ENCODE measurements at places on chromosomes 11 and 22. TPM values are rescaled to one million over a fixed set of nuclear protein-coding genes. Genes with fewer than 3 reads are reported as not detected.

Gene ANO1
- total RNA-seq: not detected

Gene PAMR1
- total RNA-seq: not detected

Gene OR8A1
- not detected for total RNA-seq

Gene PGA4
- total RNA-seq: not detected

DNA sequence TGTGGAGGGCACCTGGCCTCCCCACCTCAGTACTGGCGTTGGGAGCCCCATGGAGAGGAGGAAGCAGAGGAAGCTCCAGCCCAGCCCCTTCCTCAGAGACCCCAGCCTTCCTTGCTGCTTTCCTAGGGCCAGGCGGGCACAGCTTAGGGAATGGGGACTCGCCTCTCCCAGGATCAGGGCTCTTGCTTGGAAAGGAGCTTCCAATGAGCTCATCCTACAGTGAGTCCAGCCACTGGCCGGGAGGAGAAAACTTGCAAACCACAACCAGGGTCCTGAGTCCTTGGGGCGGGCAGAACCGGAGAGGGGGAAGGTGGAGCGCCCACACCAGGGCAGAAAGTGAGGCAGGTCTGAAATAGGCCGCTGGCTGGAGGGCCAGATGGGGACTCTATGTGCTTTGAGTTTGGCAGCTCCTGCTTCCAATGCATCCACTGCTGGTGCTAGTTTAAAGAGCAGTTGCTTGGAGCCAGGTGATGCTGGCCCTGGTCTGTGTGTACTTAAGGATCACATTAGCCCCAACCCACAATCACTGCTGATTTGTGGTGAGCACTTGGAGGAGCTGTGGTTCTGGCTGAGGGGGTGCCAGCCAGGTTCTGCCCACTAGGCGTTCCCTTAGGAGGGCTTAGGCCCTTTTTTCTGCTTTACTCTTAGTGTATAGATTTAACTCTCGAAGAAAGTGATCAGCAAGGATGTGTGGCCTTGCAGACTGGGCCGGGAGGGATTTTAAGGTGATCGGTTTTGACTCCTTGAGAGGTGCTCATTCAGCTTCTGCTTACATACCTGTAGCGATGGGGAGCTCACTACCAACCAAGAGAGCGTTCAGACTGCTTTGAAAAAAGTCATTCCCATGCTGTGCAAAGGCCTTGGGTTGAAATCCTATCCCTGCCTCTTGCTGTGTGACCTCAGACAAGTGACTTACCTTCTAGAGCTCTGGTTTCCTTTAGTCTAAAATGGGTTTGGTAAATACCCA is 81.9 kb downstream of the TP53I11 start:
- peaks cover 24% of the 10 kb centered on the region for H3K27me3 ChIP-seq
- no peaks in the 10 kb centered on the region for H3K36me3 ChIP-seq
- no peak overlapping the region for H3K27ac ChIP-seq
- H3K4me1 ChIP-seq: peaks cover 10% of the 10 kb centered on the region

DNA sequence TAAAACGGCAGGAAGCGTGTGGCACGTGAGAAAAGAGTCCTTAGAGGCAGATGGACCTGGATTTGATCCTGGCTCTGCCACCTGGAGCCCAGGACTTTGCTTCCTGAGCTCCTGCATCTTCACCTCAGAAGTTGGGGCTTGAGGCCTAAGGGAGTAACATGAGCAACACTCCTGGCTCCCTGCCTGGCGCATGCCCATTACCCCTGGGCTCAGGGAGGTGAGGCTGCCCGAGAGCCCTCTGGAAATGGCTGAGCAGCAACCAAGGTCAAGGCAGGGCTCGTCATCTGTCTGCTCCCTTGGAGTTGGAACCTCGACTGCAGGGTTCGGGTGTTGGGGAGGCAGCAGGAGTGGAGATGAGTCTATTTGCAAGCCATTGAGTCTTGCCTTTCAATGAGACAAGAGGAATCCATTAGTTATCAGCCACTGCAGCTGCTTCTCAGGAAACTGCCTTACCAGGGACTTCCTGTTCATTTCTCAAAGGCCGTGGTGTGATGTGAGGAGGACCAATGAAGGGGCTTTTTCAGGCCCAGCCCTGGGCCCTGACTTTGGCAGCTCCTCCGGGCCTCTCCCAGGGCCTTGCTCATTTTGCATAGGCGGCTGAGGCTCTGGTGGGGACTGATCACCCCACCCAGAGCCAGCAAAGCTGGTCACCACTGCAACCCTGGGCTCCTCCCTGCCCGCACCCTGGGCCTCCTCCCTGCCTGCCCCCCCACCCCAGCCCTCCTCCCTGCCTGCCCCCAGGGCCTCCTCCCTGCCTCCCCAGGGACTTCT is 6.4 kb downstream of the FADS2 start:
- peak overlapping the region; percentile 26 for H3K4me3 ChIP-seq
- H3K27ac ChIP-seq: no peak overlapping the region
- H3K4me1 ChIP-seq: peaks cover 58% of the 10 kb centered on the region
- peak; percentile 66 for DNase-seq
- peaks cover 6% of the 10 kb centered on the region for H3K36me3 ChIP-seq

DNA sequence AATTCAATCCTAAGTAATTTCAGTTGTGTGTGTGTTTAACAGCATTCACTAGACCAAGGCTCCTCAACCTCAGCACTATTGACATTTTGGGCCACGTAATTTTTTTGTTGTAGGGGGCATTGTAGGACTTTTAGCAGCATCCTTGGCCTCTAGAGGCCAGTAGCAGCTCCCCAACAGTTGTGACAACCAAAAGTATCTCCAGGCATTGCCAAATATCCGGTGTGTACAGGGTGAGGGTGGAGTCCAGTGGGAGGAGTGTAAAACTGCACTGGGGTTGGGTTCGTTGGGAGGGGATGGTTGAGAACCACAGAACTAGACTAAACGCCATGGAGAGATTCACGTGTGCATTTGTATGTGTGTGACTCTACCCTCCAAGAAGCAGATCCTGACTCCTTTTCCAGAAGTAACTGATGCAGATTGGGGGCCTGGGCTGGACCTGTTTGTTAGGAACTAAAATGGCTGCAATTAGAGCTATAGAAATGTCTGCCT is 5.9 kb upstream of the PHF21A start:
- peak; percentile 59 for DNase-seq
- H3K36me3 ChIP-seq: no peaks in the 10 kb centered on the region
- H3K4me3 ChIP-seq: peak overlapping the region; percentile 52

- no peaks in the 10 kb centered on the region for H3K27me3 ChIP-seq
- no peak overlapping the region for H3K27ac ChIP-seq
- no peak for DNase-seq
Observed at GRCh38 chr11:63512816-63513215, 6.9 kb downstream of the LGALS12 start.

- no peak for DNase-seq
- no peaks in the 10 kb centered on the region for H3K4me1 ChIP-seq
- no peak overlapping the region for H3K4me3 ChIP-seq
- H3K27ac ChIP-seq: no peak overlapping the region
Observed at GRCh38 chr11:42976636-42977217, 335.1 kb upstream of the API5 start.

GRCh38 chr11:17547051-17547577 is at the start of gene OTOG:
TSS of gene OTOG (plus strand) at chr11:17547259. CDS start at chr11:17547373, 114 bp downstream.
- peaks cover 11% of the 10 kb centered on the region for H3K4me1 ChIP-seq
- H3K27me3 ChIP-seq: peaks cover 50% of the 10 kb centered on the region
- H3K36me3 ChIP-seq: no peaks in the 10 kb centered on the region

DNA sequence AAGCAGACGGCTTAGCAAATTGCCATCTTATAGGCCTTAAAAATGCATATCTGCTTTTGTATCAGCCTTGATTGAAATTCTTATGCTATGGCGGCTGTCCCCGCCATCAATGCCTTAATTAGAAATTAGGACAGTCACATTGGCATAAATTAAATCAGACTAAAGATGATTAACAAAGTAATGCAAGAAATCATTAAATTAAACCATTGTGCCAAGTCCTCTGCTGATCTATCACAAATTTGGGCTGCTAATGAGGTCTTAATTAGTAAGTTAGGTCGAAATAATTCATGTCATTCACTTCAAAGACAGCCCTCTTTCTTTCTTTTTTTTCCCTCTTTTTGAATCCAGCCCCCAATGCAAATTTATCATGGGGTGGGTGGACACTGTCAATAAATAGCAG is 159.3 kb downstream of the MIAT start:
- H3K27me3 ChIP-seq: no peaks in the 10 kb centered on the region
- H3K27ac ChIP-seq: no peak overlapping the region
- peaks cover 6% of the 10 kb centered on the region for H3K36me3 ChIP-seq
- no peak overlapping the region for H3K4me3 ChIP-seq

DNA sequence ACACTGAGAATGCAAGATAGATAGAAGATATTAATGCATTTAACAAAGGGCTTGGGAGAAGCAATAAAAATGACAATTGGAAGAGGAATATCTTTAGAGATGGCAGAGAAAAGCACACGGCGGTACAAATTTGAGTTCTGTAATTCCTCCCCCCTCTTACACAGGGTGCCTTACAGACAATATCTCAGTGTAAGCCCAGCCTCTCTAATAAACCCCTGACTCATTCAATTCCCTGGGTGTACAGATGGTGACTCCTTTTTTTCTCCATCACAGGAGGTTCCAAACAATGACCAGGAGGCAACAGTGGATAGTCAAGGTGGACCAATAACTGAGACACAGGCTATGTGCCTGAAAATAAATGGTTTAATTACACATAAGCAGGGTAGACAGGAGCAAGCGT is 598.6 kb downstream of the OPCML start:
- no peak overlapping the region for H3K4me3 ChIP-seq
- DNase-seq: no peak
- H3K27me3 ChIP-seq: no peaks in the 10 kb centered on the region
- H3K4me1 ChIP-seq: no peaks in the 10 kb centered on the region
- H3K27ac ChIP-seq: no peak overlapping the region

GRCh38 chr11:47318166-47318565 is 34.3 kb downstream of the MYBPC3 start:
- H3K4me3 ChIP-seq: no peak overlapping the region
- no peak overlapping the region for H3K27ac ChIP-seq
- no peaks in the 10 kb centered on the region for H3K27me3 ChIP-seq
- H3K36me3 ChIP-seq: peaks cover 21% of the 10 kb centered on the region
- peaks cover 10% of the 10 kb centered on the region for H3K4me1 ChIP-seq

GRCh38 chr11:10494636-10495463 is 39.8 kb downstream of the AMPD3 start:
- no peak overlapping the region for H3K4me3 ChIP-seq
- peaks cover 15% of the 10 kb centered on the region for H3K36me3 ChIP-seq
- H3K27ac ChIP-seq: no peak overlapping the region
- peaks cover 7% of the 10 kb centered on the region for H3K4me1 ChIP-seq
- H3K27me3 ChIP-seq: no peaks in the 10 kb centered on the region

- no peaks in the 10 kb centered on the region for H3K4me1 ChIP-seq
- DNase-seq: no peak
- H3K27ac ChIP-seq: no peak overlapping the region
- no peak overlapping the region for H3K4me3 ChIP-seq
Observed at GRCh38 chr11:22079133-22079872, 113.6 kb upstream of the ANO5 start.

DNA sequence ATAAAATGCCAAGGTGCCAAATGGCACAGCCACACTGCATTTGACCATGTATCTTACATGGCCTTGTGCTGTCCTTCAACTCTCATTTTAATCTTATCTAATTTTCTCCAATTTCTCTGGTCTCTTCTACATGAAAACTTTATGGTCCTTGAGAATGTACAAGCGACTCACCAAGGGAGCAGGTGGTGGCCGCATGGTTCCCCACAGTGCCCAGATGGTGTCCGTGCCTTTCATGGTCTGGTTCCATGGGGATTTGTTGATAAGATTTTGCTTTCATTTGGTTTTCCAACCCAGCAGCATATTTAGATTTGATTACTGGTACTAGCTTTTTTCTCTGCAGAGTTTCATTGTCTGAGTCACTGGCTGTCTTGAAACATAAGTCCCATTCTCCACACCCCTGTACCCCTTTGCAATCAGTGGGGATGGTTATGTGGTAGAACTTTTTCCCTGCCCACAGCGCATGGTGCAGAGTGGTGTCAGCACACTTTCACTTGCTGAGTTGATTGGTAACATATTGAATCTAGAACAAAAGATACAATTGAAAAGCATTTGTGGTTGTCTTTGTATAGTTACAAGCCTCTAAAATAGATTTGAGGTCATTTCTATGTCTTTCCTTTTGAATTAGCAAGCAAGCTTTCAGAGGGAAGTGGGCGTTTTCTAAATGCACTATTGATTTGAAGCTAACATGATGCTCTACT is 24.1 kb downstream of the ZNRF3 start:
- H3K27me3 ChIP-seq: peaks cover 62% of the 10 kb centered on the region
- H3K4me1 ChIP-seq: peaks cover 51% of the 10 kb centered on the region
- peak overlapping the region; percentile 62 for H3K4me3 ChIP-seq
- DNase-seq: peak; percentile 77

DNA sequence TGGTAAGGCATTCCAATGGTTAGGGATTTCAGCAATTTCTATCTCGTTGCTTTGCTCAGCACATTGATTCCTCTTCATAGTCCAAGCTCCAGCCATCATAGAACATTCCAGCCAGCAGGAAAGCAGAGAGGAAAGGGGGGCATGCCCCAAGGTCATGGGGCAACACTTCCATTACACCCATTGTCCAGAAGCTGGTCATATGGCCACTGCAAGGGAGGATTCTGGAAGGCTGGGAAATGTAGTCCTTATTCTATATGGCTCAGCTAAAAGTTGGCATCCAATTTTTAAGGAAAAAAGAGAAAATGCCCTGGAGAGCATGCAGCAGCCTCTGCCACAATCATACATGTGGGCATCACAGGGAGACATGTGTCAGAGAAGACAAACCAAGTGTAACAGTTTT is 47.1 kb upstream of the RCN1 start:
- H3K27ac ChIP-seq: no peak overlapping the region
- no peaks in the 10 kb centered on the region for H3K4me1 ChIP-seq
- H3K4me3 ChIP-seq: no peak overlapping the region
- H3K36me3 ChIP-seq: no peaks in the 10 kb centered on the region
- peaks cover 33% of the 10 kb centered on the region for H3K27me3 ChIP-seq

DNA sequence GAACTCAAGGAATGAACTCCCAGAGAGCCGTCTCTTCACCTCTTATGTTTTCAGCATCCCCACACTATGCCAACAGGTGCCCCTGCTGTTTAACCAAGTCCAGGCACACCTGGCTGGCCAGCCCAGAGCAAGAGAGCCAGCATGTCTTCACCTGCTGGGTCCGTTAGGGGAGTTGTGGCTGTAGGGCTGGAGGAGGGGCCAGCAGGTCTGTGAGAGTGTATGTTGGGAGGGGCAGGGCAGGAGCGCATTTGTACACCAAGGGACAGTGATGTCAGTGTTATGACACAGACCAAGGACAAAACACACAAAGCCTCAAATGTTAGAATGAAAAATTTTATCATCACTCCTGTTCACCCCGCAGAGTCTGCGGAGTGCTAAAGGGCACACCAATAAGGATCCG is 5.8 kb downstream of the PATZ1 start:
- no peaks in the 10 kb centered on the region for H3K36me3 ChIP-seq
- no peak overlapping the region for H3K4me3 ChIP-seq
- H3K27ac ChIP-seq: peak overlapping the region; percentile 77
- peaks cover 76% of the 10 kb centered on the region for H3K4me1 ChIP-seq

DNA sequence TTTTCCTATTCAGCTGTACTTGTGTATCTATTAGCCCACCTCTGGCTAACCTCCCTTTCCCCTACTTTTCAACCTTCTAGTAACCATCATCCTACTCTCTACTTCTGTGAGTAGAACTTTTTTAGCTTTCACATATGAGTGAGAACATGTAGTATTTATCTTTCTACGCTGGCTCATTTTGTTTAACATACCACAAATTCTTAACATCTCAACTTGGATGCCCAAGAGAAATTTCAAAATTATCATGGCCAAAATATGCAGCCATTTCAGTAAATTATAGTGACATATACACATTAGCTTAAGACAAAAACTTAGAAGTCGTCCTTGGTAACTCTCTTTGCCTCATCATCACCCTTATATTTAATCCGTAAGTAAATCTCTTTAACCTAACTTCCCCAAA is 34.7 kb downstream of the LUZP2 start:
- no peak overlapping the region for H3K4me3 ChIP-seq
- no peak overlapping the region for H3K27ac ChIP-seq
- no peaks in the 10 kb centered on the region for H3K4me1 ChIP-seq
- no peaks in the 10 kb centered on the region for H3K27me3 ChIP-seq
- no peaks in the 10 kb centered on the region for H3K36me3 ChIP-seq

All from activated T-cell treated with anti-CD3 and anti-CD28 coated beads, Interleukin-2, amount 50 U/mL, for 72 hours (primary cell).